ENCODE measurements at places on chromosomes 4 and X.

GRCh38 chr4:126991965-126992364, 640.8 kb upstream of the INTU start:
- no peak for DNase-seq

GRCh38 chr4:46993075-46994006, at the start of gene GABRA4:
Gene GABRA4 (minus strand): TSS chr4:46993581. CDS start chr4:46993424, 157 bp downstream.
- DNase-seq: no peak

DNA sequence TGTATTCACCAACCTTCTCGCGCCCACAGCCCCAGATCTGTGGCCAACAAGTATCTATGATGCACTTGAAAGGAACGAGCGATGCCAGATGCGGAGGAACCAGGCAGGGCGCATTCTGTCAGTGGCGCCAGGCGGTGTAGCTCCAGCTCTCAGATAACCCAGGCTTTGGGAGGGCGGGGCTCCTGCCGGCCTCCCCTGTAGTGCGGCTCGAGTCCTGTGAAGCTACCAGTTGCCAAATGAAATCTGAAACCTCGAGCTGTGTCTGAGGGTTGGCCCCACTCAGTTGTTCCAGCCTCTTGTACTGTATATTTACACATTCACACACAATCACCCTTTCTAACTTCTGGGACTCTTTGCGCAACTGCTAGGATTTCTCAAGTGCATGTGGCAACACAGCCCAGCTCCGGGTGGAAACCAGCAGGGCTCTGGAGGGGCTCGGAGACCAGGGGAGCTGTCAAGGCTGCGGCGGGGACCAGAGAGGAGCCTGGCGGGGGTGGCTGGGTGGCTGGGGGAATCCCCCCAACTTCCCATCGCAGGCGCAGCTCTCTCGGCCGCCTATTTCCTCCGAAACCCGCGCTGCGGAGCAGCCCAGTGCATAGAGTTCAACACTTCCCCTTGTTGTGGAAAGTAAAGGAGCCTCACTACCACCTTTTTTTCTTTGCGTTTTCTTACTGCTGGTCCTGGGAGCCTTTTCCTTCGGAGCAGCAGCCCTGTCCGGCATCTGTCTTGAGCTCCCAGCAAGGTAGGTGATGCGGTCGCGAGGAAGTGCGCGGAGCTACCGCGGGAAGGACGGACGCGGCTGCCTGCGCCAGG, at the start of gene ARHGAP24:
TSS of gene ARHGAP24 (plus strand) at position 333 of the 813 bp plus-strand sequence.
- DNase-seq: no peak

GRCh38 chr4:143397335-143397734, 60.7 kb downstream of the GAB1 start:
- DNase-seq: no peak

GRCh38 chrX:34687095-34687494, 30.0 kb upstream of the TMEM47 start:
- DNase-seq: no peak

DNA sequence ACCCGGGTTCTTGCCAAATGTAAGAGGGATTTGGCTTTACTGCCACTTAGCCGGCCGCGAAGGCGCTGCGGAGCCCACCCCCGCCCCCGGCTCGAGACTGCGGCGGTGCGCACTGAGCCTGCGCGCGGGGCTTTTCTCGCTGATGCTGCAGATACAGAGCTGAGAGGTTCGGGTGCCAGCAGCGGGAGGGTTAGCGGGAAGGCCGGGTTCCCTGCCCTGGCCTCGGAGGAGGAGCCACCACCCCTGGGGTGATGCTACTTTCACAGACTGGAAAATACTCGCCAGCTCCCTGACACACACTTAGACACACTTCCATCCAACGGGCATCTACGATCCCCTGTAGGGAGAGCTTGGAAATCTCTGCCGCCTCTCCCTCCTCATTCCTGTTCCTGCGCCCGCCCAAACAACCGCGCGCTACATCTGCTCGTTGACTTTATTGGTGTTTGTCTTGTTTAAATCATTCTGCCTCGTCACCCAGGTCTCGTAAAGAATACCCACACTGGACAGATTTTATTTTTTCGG, 2.1 kb upstream of the PCDH7 start:
- no peak for DNase-seq

DNA sequence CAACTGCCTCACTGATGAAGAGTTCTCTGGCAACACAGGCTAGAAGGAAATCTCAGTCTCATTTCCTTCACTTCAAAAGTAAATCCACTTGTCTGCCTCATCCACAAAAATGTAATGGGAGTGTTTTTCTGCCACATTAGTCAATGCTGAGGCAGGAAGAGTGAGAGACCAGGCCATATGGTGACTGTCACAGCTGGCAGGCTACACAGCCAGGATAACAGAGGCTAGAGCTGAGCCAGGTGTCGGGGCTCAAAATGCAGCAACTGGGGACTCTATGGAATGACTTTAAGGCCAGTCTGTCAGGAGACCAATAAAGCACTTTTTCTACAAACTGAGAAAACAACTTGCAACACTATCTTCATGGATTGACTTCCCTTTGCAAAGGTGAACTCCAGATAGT, 204.2 kb downstream of the GPC3 start:
- DNase-seq: no peak

- no peak for DNase-seq
These were observed at the start of gene STBD1 for GRCh38 chr4:76305971-76306881. Gene STBD1 (plus strand): TSS chr4:76306733. CDS start chr4:76306770, 37 bp downstream.

DNA sequence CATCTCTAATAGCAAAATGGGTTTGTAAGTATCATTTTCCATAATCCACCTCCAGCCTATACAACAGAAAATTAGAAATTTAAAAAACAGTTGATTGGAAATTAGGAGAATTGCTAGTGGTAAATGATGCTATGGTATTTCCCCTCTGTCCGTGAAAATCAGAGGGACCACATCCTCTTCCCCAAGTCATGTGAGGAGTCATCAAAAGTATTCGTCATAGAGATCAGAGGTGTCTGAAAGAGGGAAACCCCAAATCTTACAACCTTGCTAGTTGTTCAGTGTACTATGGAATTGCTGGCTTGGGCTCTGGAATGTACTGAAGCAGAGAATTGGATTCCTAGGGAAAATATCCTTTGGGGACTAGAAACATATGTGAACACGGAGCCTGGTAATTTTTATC, 241.4 kb upstream of the ARHGAP24 start:
- DNase-seq: no peak

- DNase-seq: no peak
These were observed 29.1 kb upstream of the C1QTNF7 start for GRCh38 chr4:15398732-15399131.

DNA sequence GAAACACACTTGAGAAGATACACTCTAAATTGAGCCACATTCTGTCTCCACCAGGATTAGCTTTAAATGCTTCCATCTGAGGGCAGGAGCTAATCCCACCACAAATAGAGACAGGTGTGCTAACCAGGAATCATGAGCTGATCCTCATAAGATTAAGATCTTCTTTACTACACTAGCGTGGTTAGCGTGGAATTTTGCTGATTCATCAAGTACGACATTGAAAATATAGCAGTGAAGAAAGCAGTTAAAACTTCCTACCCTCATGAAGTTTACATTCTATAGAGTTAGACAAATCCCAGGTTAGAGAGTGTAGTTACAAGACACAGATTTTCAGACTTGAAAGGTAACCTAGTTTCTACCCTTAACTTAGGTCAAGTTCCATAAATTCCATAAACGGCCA, 5.3 kb upstream of the APELA start:
- no peak for DNase-seq

DNA sequence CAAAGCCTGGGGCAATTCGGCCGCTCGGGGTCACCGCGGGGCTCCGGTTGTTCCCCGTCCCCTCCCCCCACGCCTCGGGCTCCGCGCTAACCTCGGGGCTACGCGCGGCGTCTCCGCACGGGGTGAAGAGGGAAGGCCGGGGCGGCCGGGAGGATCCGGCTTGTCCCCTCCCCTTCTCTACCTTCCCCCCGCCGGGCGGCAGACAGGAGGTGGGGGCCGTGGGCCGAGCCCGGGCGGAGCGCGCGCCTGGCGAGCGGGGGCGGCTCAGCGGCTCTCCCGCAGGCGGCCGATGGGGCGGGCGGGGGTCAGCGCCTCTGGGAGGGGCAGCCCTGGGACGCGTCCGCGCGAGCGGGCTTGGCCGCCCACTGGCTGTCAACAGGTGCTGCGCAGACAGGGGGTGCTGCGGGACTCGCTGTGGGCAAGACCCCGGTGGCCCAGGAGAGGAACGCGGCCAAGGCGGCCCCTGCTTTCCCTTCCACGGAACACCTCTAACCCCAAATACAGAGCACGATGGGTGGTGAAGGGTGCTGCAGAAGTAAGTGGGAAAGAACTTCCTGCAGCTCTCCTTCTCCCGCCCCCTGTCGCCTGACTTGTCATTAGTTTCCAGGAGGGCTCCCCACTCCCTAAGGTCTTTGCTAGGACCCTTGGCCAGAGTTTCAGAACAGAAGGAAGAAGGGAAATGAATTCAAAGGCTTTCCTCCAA, at the start of gene PDGFC:
TSS of gene PDGFC (minus strand) at position 124 of the 703 bp plus-strand sequence. CDS start 896 bp downstream, outside the sequence.
- DNase-seq: no peak

GRCh38 chr4:66052426-66052825, 382.1 kb upstream of the EPHA5 start:
- DNase-seq: no peak

DNA sequence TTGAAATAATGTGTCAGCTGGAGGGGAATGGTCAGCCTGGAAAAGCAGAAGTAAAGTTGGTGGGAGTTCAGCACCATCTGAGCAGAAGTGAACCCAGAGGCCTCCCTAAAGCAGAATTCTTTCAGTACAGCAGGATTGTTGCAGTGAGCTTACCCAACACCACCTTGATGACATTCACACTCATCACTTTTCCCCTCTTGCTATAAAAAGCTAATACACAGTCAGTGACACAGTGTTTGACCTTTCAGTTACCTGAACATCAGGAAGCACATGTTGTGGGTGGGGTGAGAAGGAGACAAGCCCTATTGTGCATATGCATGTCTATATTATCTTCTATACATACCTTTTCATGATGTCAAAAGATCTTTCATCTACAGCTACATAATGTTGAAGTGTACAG, 624.7 kb upstream of the ZFP42 start:
- no peak for DNase-seq

- no peak for DNase-seq
These were observed 155.1 kb downstream of the PPP3CA start for GRCh38 chr4:101192244-101192643.

DNA sequence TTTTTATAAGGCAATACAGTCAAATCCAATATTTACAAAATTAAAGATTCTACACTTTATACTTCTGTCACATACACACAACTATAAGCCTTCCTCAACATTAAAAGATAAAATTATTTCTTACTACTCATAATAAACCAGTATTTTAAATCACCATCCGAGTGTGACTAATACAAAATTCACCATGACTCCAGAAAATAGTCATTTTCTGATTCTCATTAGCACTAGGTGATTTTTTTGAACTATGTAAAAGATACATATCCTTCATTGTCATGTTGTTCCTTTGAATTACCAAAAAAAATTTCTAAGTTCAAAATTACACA, 646 bp upstream of the SLC7A11 start:
- no peak for DNase-seq

DNA sequence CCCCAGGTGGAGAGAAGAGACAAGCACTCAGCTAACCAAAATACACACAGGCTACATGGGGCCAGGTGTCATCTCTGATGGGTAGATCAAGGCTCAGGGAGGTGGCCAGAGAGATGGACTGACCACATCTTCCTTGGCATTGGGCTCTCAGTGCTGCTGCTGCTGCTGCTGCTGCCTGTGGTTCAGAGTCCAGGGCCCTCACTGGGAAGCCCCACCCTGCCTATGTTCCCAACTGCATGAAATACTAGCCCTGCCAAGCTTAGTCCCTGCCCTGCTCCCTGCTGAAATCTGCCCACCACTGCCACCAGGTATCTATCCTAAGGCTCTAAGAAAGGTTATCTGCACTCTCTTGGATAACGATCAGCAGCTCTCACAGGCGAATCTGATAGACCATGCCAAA, 118.7 kb downstream of the EFHC2 start:
- DNase-seq: no peak

GRCh38 chr4:181752516-181752915, 490.7 kb upstream of the TENM3 start:
- no peak for DNase-seq

DNA sequence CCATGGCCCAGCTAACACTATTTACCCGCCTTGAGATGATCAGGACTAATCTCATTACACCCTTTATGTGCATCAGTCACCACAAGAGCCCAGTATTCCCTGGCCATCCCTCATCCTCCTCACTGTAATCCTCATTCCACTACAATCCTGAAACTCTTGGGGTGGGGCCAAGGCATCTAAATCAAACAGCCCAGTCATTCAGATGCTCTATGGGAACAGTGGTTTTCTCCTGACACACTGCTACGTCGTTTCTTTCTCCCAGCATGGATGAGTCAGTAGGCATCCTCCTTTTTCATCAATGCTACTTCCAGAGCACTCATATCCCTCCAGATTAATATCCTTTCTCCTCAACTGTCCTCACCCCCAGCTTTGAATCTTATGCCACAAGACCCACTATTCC, 5.6 kb downstream of the SDAD1 start:
- no peak for DNase-seq

DNA sequence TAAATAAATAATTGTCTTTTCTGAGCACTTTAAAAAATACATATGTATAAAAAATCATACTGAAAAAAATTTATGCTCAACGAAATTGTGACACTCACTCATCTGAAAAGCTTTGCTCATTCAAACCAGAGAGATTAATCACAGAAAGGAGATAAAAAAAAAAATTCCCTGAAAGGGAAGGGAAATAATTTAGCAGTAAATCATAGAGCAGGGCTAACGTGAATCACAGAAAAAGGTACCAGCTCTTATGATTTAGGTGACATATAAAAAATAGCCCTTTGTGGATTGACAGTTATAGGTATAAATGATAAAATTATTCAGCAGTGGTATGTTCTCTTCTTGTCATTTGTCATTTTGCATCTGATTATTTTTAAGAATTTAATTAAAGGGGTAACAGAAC, 552.7 kb upstream of the TENM3 start:
- DNase-seq: no peak

Data from stimulated activated CD8-positive, alpha-beta memory T cell treated with anti-CD3 and anti-CD28 coated beads, Interleukin-4, amount 100 ng/mL, for 1 hour (primary cell).